ENCODE measurements at places on chromosomes 16 and 17.

GRCh38 chr17:58313815-58314705 lies 14.5 kb downstream of the TSPOAP1 start:
- no peak for DNase-seq

DNA sequence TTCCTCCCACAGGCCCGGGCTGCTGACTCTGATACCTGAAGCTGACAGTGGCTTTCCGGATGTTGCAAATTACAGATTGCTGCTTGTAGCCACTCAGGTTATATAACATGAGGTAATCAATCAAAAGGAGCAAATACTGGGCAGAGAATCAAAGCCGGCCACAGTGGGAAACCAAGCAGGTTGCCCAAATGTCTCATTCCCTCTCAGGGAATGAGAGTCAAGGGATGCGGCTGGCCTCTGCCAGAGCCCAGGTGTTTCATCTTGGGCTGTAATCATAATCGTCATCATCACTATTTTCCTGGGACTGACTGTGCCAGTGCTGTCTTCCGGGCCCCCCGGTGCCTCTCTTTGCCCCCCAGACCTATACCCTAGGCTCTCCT lies 292.4 kb upstream of the FOXF1 start:
- no peak for DNase-seq

- DNase-seq = no peak
Measured at GRCh38 chr17:27575096-27575911, 55.7 kb upstream of the LGALS9 start.

DNA sequence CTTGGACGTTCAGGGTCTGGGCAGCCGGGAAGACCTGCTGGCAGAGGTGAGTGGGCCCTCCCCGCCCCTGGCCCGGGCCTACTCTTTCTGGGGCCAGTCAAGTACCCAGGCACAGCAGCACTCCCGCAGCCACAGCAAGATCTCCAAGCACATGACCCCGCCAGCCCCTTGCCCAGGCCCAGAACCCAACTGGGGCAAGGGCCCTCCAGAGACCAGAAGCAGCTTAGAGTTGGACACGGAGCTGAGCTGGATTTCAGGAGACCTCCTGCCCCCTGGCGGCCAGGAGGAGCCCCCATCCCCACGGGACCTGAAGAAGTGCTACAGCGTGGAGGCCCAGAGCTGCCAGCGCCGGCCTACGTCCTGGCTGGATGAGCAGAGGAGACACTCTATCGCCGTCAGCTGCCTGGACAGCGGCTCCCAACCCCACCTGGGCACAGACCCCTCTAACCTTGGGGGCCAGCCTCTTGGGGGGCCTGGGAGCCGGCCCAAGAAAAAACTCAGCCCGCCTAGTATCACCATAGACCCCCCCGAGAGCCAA lies 8.6 kb upstream of the ABCC3 start:
- peak; percentile 76 for DNase-seq

- DNase-seq = no peak
Measured at GRCh38 chr17:4738136-4739121, 1.2 kb upstream of the ZMYND15 start.

DNA sequence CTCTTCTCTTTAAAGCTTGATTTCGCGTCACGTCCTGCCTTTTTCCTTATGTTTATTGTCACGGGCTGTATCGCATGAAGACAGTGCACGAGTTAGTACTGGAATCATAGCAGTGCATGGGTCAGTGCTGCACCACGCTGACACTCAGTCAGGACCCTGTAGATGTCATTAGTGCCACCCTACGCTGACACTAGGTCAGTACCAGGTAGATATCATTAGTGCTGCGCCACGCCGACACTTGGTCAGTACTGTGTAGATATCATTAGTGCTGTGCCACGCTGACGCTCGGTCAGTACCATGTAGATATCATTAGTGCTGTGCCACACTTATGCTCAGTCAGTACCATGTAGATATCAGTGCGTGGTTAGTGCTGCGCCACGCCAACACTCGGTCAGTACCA lies 106.2 kb upstream of the ZNF469 start:
- no peak for DNase-seq

DNA sequence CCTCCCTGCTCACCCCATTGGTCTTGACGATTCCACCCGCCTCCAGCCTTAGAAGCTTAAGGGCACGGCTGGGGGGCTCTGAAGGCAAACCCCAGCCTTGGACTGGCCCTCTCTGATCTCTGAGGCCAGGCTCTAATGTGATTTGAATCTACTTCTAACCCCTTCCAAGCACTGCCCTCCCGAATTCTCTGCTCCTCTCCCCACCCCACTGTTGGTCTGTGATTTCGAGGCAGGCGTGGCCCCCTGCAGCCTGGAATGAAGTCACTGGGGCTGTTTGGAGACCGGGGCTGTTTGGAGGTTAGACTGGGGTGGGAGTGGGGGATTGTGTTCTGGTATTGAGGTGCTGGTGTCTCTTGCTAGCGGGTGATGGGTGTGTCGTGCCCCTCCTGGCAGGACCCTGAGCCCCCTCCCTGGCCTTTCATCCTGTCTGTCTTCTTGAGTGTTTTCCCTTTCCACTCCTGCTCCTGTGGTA lies 2.2 kb downstream of the GRB7 start:
- no peak for DNase-seq

GRCh38 chr16:19808061-19808641 lies 76.5 kb downstream of the GPRC5B start:
- DNase-seq = no peak

DNA sequence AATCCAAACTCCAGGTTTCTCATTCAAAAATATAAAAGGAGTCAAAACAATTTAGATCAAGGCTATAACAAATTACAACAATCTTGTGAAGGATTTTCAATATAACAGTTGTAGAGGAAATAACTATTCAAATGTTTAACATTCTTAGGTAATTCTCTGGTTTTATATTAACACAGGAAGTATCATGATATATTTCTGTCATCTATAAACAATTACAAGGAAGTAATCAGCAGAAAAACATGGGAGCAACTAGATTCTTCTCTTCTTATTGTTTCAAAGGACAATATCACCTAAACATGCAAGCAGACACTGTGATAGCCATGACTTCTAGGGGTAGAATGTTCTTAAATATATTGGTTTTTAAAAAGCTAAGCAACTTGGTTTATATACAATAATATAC lies 49.9 kb downstream of the FBXL20 start:
- DNase-seq = no peak

DNA sequence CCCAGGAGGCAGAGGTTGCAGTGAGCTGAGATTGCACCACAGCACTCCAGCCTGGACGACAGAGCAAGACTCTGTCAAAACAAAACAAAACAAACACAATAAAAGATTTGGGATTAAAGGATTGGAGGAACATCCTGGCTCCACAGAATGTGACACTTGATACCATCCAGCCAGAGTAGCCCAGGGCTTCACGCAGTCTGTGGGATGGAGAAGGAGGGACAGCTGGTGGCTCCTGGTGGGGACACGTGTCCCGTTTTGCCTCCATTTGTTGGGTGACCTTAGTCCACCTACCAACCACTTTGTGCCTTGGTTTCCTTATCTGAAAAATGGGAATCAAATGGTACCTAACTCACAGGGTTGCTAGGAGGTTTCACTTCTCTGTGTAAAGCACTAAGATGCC lies 12.4 kb upstream of the CYB561 start:
- no peak for DNase-seq

DNA sequence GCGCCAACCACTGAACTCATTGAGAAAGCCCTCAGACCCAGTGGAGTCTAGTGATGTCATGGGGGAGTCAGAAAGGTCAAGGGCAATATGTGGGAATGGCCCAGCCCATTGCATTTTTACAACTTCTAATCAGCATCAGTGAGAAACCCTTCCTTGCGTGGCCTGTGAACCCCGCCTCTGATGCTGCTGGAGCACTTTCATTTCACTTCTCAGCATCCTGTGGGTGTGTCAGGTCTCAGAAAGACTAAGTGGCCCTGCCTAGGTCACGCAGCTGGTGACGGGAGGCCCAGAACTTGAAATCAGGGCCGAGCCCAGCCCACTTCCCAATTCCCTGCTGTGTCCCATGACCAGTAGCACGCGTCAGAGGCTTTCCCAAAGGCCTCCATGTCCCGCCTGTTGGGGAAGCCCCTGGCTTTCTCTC lies 6.1 kb downstream of the DNAI2 start:
- DNase-seq = no peak

GRCh38 chr16:4803401-4803844 lies 990 bp upstream of the ROGDI start:
- DNase-seq = no peak

- no peak for DNase-seq
Measured at GRCh38 chr17:43966276-43966675, 12.5 kb upstream of the PYY start.

- DNase-seq = no peak
Measured at GRCh38 chr17:15431766-15432165, 35.7 kb downstream of the CDRT4 start.

- no peak for DNase-seq
Measured at GRCh38 chr16:2037647-2038381, 9.8 kb downstream of the NTHL1 start.

- DNase-seq = no peak
Measured at GRCh38 chr16:89233678-89234490, 16.4 kb downstream of the ZNF778 start.

DNA sequence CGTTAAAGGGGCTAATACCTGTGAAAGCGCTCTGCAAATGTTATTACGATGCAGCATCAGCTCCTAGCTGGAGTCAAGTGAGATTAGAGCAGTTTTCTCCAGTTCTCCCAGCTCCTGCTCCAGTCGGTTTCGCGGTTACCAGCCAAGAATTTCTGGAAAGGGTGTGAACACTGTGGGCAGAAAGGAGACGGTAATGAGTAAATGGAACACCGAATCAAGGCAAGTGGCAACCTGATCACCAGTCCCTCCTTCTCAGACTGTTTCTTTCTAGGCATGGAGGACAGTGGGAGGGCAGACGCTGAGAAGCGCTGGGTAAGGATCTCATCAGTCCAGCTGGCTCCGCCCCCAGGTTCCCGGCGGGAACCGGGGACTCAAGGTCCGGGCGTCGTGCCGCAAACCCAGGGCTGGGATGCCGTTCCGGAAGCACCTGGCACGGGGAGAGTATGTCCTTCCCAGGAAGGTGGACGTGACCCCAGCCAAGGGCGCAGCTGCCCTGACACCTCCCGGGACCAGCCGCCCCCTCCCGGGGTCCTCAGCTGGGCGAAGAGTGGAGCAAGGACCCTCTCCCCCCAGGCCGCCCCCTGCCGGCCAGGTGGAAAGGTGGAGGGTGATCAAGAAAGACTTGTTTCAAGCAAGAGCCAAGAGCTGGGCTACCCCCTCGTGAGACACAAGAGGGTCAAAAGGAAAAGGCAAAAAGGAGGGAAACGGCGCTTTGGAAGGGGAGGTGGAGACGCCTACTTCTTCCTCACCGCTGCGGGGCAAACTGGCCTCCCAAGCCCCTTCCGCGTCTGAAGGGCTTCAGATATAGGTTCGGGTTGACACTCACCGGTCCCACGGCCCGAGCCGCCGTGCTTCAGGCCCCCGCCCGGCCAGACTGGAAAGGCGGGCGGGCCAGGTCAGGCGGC lies 481 bp downstream of the MYO19 start:
- DNase-seq = peak; percentile 53

GRCh38 chr17:31558748-31559583 lies 167.5 kb downstream of the RAB11FIP4 start:
- DNase-seq = peak; percentile 72

GRCh38 chr16:62050793-62051192 lies 14.6 kb upstream of the CDH8 start:
- DNase-seq = no peak

DNA sequence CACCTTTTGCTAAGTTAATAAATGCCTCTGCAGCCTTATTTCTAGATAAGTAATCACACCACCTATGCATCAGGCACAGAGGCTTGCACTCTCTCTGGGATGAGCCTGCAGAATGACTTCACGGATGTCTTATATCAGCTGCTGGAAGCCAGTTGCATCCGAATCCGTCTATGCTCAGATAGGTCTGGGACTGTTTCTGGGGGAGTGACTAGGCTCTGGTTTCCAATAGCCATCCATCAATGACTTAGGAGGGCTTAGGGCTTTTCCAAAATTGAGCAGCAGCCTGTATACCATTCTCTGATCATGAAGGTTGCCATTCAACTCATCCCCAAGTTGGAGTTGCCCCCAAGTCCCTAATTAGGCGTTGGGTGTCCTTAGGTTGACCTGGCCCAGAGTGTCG lies 113.3 kb upstream of the ERCC4 start:
- no peak for DNase-seq

- no peak for DNase-seq
Measured at GRCh38 chr17:53316073-53316472, 506.7 kb upstream of the KIF2B start.

GRCh38 chr17:42783062-42783790 lies 2.8 kb downstream of the WNK4 start:
- DNase-seq = peak; percentile 75

DNA sequence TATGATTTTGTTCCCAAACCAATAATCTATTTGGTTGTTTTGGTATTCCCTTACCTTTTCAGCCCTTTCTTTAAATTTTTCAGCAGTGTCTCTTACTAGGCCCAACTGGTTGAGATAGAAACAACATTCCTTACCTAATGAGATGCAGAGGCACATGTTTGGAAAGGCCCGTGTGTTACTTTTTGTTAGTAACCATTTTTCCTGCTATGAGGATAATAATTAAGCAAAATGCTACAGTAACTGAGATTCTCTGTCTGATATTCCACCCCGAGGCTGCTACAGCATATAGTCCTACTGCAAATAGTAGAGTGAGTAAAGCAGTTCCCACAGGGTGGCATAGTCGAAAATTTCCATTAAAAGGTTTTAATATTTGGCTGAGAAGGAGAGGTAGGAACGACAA lies 10.0 kb upstream of the B4GALNT2 start:
- DNase-seq = no peak

- DNase-seq = no peak
Measured at GRCh38 chr17:32261936-32262510, 3.6 kb upstream of the RHBDL3 start.

GRCh38 chr16:15988268-15989013 lies 39.0 kb downstream of the ABCC1 start:
- DNase-seq = no peak

DNA sequence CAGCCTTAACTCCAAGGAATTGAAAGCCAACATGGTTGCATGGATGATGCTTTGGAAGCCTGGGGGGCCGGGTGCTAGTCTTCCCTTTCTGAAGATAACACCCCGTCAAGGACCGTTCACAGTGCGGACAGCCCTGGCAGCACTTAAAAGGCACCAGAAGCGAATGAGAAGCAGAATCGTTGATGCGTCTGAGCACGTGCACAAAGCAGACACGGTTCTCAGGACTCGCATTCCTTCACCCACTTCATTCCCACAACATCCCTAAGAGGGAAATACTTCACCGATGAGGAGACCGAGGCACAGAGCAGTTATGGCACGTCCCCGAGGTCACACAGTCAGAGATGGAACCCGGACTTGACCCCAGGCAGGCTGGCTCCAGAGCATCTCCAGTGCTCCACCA lies 14.2 kb downstream of the TRPV1 start:
- DNase-seq = peak; percentile 33
